ENCODE measurements at places on chromosomes 13 and 19.

DNA sequence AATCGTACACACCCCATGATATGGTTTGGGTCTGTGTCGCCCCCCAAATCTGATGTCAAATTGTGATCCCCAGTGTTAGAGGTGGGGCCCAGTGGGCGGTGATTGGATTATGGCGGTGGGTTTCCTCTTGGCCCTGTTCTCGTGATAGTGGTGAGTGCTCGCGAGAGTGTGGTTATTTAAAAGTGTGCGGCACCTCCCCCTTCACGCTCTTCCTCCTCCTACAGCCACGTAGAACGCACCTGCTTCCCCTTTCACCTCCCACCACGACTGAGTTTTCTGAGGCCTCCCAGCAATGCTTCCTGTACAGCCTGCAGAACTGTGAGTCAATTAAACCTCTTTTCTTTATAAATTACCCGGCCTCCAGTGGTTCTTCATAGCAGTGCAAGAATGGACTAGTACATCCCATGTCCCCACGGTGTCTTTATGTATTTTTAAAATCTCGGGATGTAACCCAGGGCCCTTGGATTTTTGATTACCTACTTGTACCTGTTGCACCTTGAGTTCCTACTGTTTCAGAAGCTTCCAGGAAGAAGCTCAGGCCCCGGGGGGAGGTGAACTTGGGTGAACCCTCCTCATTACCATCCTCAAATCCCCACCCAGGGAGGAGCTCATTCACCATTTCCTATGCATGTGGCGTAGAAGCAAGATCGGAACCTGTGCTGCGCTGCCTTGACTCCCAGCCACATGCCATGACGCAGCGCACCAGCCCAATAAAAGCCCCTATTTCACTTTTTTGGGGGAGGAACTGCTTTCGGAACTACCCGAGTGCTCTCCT is 52.4 kb downstream of the TEX29 start:
- DNase-seq = no peak

DNA sequence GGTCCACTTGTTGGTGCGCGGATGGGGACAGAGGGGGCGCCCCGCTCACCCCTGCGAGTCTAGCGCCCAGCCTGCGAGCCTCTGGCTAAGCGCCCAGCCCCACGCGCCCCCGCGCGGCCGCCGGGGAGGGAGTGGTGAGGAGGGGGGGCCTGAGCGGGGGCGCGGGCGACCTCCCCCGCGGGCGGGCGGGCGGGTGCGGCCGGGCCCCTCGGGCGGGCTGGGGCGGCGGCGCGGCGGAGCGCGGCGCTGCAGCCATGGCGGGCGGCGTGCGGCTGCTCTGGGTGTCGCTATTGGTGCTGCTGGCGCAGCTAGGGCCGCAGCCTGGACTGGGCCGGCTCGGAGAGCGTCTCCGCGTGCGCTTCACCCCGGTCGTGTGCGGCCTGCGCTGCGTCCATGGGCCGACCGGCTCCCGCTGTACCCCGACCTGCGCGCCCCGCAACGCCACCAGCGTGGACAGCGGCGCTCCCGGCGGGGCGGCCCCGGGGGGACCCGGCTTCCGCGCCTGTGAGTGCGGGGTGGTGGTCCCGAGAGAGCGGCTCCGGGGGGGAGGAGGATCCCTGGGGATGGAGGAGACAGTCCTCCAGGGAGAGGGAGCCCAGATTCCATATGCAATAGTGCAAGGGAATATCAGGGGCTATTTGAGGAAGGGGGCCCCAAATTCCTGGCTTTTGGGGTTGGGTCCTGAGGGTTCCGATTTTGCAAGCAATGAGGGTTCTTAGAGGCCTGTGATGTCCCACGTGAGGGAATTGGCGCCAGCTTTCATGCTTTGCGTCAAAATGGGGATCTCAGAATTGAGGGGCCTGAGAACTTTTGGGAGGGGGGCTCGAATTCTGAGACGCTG is at the start of gene LTBP4:
LTBP4 (plus strand) TSS at position 236 of the 841 bp plus-strand sequence; CDS start at position 255, 19 bp downstream.
- DNase-seq = no peak

DNA sequence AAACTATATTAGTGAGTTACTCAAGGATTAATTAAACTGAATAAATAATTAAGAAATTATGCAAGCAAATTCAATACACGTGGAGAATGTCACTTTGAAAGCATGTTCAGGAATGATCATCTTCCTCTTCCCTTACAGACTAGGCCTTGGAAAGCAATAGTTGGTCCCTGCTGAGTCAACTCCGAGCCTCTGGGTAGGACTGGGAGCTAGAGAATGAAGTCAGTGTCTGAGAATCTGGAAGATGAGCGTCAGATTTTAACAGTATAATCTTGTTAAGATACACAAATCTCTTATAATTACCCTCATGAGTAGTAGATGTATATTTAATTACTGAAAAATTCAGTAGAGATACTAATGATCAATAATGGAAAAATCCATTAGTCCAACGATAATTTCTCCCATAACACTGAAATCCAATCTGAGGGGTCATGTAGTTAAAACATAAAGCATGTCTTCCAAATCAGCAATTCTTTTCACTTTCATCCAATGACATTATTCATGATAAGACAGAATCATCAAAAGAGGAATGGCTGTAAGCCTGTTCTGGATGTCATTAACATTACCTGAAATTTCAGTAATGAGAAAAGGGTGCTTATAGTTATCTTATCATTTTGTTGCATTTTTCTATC is 423.0 kb downstream of the DCT start:
- DNase-seq = no peak

DNA sequence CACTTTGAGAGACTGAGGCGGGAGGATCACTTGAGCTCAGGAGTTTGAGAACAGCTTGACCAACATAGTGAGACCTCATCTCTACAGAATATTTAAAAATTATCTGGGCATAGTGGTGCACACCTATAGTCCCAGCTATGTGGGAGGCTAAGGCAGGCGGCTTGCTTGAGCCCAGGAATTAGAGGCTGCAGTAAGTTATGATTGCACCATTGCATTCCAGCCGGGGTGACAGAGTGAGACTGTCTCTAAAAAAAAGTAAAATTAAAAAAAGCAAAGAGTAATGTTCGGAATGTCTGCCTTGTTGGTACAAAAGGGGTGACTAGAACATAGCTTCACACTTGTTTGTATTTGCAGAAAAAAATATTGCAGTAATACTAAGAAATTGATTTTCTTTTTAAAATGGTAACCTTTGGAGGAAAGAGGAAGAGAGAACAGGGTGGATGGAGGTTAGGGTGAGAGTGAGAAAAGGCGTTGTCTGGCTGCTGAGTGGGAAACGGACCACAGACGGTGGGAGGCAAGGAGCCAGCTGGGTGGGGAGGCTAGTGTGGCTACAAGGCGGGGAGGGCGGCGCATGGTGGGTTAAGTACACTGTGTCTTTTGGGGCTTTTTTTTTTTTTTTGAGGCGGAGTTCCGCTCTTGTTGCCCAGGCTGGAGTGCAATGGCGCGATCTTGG is 10.2 kb downstream of the PPP1R14A start:
- no peak for DNase-seq

All from Panc1 (cell line).